Right renal cortex interstitium (tissue), 3 donors: ENCODE measurements at places on chromosomes 2 and 18. TPM values are rescaled to one million over a fixed set of nuclear protein-coding genes. Genes with fewer than 3 reads are reported as not detected.

FSHR gene
- polyA plus RNA-seq: not detected

DAW1 gene
- 0.68 TPM for polyA plus RNA-seq

- no peak for DNase-seq
Measured at GRCh38 chr2:188607501-188607900, 315.8 kb downstream of the GULP1 start.

MC2R gene
- polyA plus RNA-seq: not detected

CNDP1 gene
- 0.75 TPM for polyA plus RNA-seq
